ENCODE measurements at places on chromosomes 7 and 10.

- DNase-seq = no peak
Observed at GRCh38 chr10:125823663-125824251, 411 bp downstream of the BCCIP start.

DNA sequence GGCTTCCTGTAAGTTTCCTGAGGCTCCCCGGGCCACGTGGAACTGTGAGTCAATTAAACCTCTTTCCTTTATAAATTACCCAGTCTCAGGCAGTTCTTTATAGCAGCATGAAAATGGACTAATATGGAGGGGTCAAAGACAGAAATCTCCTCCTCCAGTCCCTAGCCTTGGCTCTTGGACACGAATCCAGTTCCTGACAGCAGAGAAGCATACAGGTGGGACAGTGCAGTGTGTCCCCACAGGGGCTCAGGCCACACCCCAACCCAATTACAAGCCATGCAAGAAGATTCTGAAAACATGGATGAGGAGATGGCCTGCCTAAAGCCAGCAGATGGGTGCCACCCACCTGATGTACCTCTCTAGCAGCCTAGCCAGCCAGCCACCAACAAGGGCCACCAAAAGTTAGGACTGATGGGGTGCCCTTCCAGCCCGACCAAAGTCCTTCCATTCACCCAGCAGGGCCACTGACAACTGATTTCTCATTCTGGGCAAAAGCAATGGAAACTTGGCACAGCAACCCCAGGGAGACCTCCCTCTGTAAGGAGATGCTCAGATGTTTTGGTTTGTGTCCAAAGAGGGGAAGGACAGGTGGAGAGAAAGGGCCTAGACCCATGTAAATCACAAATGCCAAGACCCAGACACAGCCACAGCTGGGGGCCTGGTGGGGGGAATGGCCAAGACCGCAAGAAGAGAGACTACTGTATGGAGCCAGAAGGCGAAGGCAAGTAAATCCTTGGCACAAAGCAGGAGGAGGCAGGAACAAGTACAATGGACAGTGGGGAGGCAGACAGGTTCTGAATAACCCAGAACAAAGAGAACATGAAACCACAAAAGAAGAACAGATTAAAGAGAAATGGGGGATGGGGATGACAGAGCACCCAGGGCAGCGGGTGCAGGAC lies 13.6 kb downstream of the GPRIN2 start:
- no peak for DNase-seq

- no peak for DNase-seq
Observed at GRCh38 chr7:74058486-74058885, 25.1 kb upstream of the LIMK1 start.

DNA sequence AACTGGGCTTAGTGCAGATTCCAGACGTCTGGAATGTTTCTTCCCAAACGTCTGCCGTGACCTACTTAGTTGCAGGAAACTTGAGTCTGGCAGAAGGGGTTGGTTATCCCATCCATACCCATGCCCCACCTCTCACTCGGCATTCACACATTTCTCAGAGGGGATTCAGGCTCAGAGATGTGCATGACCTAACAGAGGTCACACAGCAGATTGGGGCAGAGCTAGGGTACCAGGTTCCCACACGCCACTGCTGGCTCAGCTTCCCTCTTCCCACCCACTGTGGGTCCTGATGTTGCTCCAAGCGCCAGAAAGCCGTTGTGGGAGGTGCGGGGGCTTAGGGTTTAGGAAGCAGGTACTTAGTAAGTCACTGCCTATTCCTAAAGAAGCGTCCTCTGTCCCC lies 3.0 kb downstream of the UCMA start:
- DNase-seq = no peak

DNA sequence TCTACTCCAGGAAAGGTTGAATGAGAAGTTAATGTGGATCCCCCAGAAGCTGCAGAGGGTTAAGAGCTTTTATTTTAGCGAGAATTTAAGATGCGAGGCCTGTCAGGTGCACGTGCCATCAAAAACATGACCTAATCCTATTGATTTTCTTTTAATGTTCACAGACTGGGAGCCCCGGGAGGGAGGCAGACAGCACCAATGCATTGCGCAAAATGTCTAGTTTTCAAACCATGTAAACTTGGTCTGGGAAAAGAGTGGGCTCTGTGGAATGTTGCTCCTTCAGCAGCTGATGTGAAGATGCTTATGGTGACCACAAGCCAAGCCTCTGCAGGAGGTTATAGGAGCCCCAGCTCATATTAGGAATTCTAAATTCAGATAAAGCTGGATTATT lies 172.0 kb upstream of the ITGB1 start:
- no peak for DNase-seq
